K562 (cell line): ENCODE measurements at places on chromosomes 2 and 18. TPM values are rescaled to one million over a fixed set of nuclear protein-coding genes. Genes with fewer than 3 reads are reported as not detected.

DNA sequence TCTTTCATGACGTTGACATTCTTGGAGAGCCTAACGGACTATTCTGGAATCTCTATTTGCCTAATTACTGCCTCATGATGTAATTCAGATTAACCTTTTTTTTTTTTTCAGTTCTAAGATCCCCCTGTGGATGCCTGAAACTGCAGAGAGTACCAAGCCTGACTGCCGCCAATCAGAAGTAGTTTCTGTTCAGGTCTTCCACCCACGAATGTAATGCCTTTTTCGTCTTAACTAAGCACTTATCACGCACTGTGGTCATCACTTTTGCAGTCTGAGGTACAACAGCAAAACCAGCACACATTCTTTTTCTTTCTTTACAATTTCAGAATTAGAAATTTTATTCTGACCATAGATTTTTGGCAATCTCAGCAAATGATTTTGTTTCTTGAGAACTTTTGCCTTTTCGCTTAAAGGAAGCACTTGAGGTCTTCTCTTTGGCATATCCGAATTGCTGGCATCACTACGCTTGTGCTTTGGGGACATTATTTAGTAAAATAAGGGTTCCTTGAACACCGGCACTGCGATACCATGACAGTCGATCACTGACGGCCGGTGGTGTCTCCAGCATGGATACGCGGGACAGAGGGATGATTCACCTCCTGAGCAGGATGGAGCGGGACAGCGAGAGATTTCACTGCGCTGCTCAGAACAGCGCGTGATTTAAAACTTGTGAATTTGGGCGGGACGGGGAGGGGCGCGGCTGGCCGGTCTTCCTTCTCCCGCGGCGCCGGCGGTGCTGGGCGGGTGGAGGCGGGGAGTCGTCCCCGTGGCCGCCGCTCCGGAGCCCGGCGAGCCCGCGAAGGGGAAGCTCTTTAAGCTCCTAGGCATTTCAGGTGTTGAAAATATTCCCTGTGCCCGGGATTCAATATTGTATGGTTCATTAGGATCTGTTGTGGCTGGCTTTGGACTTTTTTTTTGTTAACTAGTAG lies 32.0 kb upstream of the GPR55 start:
- no peaks in the 10 kb centered on the region for H3K4me1 ChIP-seq
- DNase-seq, result no peak
- H3K27ac ChIP-seq, result no peak overlapping the region
- H3K4me3 ChIP-seq, result no peak overlapping the region
- peaks cover 36% of the 10 kb centered on the region for H3K27me3 ChIP-seq
- H3K36me3 ChIP-seq, result no peaks in the 10 kb centered on the region

DNA sequence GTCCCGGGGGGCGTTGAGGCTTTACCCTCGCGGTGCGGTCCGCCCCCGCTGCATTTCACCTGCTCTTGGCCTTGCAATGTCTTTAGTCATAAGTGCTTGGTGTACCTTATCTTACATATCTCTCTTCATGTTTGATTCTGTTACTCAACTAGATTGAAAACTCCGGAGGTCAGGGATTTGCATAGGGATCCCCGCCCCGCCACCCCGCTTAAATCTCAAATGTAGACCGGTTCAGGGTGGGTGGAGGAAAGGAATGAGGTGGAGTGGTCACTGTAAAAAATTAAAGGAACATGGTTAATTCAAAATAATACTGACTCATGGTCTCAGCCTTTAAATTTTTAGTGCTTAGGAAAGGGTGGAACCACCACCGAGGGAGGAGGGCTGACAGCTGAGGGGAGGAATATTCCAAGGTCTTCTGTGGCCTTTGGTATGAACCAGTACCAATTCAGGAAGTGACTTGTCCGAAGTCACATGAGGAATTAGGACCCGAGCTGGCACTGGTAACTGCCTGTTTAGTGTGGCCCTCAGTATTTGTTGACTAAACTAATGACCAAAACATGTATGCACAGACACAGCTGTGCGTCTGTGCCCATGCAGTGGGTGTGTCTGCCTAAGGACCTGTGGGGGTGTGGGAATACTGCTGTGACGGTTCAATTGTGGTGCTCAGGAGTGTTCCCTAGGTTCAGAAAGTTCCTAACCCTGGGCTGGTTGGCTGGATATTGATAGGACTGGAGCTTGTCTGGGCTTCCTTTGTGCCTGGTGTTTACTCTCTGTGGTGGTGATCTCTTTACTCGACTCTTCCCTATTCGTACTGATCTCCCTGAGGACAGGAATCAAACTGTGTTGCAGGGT lies 1.0 kb downstream of the PLEKHB2 start:
- H3K4me3 ChIP-seq, result peak overlapping the region; percentile 69
- DNase-seq, result peak; percentile 40
- peaks cover 27% of the 10 kb centered on the region; the same call in 2 of the 3 replicates for H3K36me3 ChIP-seq
- H3K27ac ChIP-seq, result peak overlapping the region; percentile 90
- H3K27me3 ChIP-seq, result no peaks in the 10 kb centered on the region
- H3K4me1 ChIP-seq, result peaks cover 14% of the 10 kb centered on the region

DNA sequence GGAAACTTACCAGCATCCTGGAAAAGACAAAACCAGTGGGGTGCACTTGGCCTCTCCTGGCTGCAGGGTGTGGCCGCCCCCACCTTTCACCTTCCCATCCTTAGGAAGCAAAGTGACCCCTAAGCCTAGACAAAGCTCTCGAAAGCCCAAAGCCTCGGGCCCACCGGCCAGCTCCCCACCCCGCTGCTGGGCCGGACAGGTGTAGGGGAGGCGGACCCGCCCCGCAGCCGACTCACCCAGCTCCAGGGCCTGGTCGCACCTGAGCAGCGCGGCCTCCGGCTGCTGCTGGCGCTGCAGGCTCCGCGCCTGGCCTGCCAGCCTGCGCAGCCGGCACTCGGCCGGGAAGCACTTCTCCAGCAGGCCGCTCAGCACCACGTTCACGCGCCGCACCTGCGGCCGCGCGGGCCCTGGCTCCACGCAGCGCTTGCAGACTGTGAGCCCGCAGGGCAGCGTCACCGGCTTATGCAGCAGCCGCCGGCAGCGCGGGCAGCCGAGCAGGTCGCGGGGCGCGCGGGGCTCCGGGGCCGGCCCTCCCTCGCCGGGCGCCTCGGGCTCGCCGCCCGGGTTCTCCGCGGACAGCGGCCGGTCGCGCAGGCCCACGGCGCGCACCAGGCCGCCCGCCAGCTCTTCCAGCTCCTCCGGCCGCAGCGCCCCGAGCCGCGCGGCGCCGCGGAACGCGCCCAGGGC lies 979 bp downstream of the LONRF2 start:
- H3K4me3 ChIP-seq, result peak overlapping the region; percentile 61
- H3K27me3 ChIP-seq, result no peaks in the 10 kb centered on the region
- peak; percentile 47 for DNase-seq
- H3K4me1 ChIP-seq, result peaks cover 18% of the 10 kb centered on the region
- no peak overlapping the region for H3K27ac ChIP-seq

- H3K27me3 ChIP-seq, result 0 out of 3 replicates have a peak, but pooled peaks cover 2% of the 10 kb centered on the region
- H3K36me3 ChIP-seq, result no peaks in the 10 kb centered on the region
- no peak for DNase-seq
- H3K27ac ChIP-seq, result no peak overlapping the region
- no peaks in the 10 kb centered on the region for H3K4me1 ChIP-seq
Observed at GRCh38 chr2:1606421-1607235, 137.7 kb downstream of the PXDN start.

DNA sequence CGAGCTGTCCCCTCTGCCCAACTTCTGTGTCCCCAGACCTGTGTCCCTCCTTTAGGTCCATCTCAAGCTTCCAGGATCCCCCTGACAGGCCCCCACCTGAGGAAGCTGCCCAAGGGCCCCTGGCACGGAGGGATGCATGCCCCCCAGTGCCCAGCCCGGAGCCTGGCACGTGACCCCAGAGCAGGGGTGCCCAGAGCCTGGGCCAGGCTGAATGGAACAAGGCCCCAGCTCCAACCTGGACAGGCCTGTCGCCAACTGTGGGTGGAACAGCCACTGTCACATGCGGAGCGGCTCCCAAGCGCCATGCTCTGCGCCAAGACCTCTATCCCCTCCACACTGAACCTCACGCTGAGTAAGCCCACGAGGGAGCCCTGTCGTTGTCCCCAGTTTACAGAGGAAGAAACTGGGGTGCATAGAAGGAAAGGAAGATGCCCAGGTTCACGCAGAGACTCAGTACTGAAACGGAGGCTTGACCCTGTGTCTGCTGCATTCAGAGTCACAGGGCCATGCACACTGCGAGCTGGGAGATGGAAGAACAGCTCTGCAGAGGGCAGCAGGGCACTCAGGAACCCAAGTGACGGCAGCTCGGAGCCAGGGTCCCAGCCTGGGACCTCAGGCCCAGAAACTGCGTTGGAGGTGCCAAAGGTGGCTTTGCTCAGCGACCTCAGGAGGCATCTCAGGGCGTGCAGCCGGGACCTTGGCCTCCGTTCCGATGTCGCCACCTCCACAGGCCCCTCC lies 5.5 kb upstream of the ECEL1 start:
- no peak overlapping the region for H3K4me3 ChIP-seq
- no peaks in the 10 kb centered on the region for H3K36me3 ChIP-seq
- DNase-seq, result no peak
- peaks cover 38% of the 10 kb centered on the region for H3K27me3 ChIP-seq

GRCh38 chr2:196290136-196290535 lies 118.8 kb upstream of the STK17B start:
- H3K36me3 ChIP-seq, result no peaks in the 10 kb centered on the region
- H3K27me3 ChIP-seq, result no peaks in the 10 kb centered on the region
- no peak overlapping the region for H3K27ac ChIP-seq

- no peak overlapping the region for H3K4me3 ChIP-seq
- H3K36me3 ChIP-seq, result no peaks in the 10 kb centered on the region
- H3K27me3 ChIP-seq, result peaks cover 43% of the 10 kb centered on the region
Observed at GRCh38 chr2:11560806-11561205, 27.0 kb downstream of the GREB1 start.

DNA sequence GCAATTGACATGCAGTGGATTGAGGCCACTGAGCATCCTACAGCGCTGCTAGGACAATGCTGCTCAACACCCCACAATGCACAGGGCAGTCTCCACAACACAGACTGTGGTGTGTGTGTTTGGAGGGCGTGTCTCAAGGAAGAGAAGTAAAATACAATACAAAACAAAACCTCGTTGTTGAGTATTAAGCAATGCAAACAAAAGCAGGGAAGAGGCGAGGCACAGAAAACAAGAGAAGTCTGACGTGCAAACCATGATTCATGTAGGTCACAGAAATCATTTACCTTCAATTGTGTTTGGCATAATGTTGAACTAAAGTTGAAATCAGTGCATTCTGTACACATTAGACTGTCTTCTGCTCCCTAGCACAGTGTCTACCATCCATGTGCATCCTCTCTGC lies 260.9 kb downstream of the PHLPP1 start:
- no peaks in the 10 kb centered on the region for H3K27me3 ChIP-seq
- no peak for DNase-seq
- no peak overlapping the region for H3K27ac ChIP-seq
- peaks cover 12% of the 10 kb centered on the region; the same call in 2 of the 3 replicates for H3K36me3 ChIP-seq

DNA sequence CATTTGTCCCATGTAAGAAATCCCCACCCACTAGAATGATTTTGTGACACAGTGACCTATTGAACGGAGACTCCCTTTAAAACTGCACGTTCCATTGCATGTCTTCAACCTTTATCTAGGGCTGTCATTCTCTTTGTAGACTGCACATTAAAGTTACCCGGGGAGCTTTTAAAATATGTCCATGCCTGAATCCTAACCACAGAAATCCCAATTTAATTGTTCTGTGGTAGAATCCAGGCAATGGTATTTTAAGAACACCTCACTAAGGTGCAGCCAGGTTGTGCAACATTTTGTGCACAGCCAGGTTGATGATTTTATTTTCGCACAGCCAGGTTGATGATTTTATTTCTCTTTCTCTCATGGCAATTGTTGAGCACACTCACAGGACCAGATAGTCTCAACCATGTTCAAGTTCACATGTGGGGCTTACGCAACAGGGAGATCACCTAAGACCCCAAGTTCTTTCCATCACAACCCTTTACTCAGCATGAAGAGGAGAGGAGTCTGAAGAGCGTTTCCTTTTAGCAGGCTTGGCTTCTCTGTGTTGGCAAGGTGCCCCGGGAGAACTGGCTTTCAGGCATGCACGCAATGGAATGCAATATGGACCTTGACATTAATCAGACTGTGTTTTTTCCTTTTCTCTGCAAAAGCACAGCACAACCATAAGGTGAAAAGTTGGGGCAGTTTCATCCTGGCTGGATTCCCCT lies 467.3 kb upstream of the ETAA1 start:
- no peak for DNase-seq
- H3K4me3 ChIP-seq, result no peak overlapping the region
- no peaks in the 10 kb centered on the region for H3K36me3 ChIP-seq

DNA sequence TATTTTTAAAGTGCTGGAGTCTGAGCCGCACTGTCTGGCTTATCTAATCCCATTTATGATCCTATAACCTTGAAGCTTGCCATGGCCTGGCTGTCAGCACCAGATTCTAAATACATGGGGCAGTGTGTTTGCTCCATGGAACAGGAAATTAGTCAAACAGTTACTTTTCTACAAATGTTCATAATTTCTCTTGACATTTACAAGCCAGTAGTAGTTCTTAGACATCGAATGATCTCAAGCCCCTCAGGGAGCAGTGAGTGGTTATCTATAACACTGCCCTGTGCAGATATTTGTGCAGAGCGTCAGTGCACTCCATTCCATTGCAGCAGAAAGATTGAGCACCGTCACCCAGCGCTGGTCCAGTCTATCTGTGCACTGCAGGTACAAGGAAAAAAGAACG lies 205.2 kb downstream of the AGPS start:
- H3K27me3 ChIP-seq, result no peaks in the 10 kb centered on the region
- DNase-seq, result no peak
- no peak overlapping the region for H3K27ac ChIP-seq
- no peak overlapping the region for H3K4me3 ChIP-seq
- no peaks in the 10 kb centered on the region for H3K36me3 ChIP-seq
- peaks cover 6% of the 10 kb centered on the region; the same call in 1 of the 2 replicates for H3K4me1 ChIP-seq

DNA sequence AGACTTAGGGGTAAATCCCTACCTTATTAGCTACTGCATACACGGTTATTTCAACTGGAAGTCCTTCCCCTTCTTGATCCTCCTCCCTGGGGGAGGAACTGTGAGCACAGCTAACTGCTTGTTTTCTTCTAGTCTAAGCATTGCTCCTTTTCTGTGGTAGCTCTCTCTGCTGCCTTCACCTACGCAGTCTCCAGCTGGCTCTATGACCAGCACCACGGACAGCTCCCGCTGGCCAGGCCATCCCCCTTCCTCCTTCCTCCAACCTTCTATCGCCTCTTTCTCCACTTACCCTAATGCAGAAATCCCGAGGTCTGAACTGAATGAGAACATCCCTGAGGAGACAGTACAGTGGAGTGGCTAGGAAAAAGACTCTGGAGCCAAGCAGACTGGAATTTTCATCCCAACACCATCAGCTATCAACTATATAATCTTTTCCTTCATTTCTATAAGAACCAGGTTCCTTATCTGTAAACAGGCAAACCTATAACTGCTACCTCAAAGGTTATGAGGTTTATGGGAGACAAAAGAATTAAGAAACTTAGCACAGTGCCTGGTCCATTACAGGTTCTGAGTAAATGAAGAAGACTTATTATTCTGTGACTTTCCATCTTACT lies 4.7 kb upstream of the CFAP65 start:
- H3K4me3 ChIP-seq, result no peak overlapping the region
- no peaks in the 10 kb centered on the region for H3K36me3 ChIP-seq
- peaks cover 15% of the 10 kb centered on the region for H3K27me3 ChIP-seq
- no peaks in the 10 kb centered on the region for H3K4me1 ChIP-seq
- no peak overlapping the region for H3K27ac ChIP-seq
- peak; percentile 62 for DNase-seq

HTR2B gene
- not detected in 2 replicates for total RNA-seq

SPP2 gene
- not detected in 2 replicates for total RNA-seq

OTOF gene
- 0.07 TPM in 1 of 2 replicates, not detected in the other for total RNA-seq

GCG gene
- total RNA-seq, result 0.29 TPM in 1 of 2 replicates, not detected in the other

DTNA gene
- total RNA-seq, result 0.07 and 0.45 TPM in 2 replicates

TSGA10 gene
- 2.8 TPM in 2 replicates for total RNA-seq

FER1L5 gene
- not detected in 2 replicates for total RNA-seq

CRYBA2 gene
- 0.51 and 0.81 TPM in 2 replicates for total RNA-seq
